ENCODE measurements at places on chromosomes 5 and 9. TPM values are rescaled to one million over a fixed set of nuclear protein-coding genes. Genes with fewer than 3 reads are reported as not detected.
A peak's percentile ranks its signal among the peaks of the same experiment; 100 is the strongest.

DNA sequence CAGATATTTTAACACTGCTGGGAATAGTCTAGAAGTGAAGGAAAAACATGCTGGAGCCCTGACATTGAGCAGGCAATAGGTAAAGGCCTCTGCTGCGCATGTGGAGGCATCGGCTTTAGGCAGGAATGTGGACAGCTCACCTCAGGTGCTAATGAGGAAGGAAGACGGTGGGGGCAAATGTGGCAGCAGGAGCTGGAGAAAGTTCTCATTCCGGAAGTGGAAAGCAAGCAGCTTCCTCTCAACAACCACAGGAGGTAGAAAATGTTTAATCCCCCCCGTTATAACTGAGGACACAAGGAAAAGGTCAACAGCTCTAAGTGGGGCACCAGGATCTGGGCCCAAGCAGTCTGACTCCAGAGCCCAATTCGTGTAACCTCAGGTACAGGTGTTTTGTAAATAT is 7.6 kb upstream of the RPS14 start:
- DNase-seq = no peak

DNA sequence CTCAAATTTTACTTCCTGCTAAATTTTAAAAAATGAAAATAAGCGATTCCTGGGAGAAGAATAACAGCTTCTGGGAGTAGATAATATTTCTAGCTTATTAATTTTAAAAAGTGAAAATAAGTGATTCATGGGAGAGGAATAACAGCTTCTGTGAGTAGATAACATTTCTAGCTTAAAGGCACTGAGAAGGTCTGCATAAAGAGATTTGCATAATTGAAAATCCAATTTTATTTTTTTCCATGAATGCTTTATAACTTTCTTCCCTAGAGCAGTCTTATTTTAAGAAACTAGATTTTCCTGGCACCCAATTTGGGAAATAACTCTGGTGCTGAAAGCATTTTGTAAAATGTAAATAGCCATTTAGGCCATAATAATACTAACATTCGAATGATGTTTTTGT is 65.9 kb upstream of the ASTN2 start:
- DNase-seq = no peak

Gene TAF11L6
- not detected for total RNA-seq

- no peak for DNase-seq
Measured at GRCh38 chr9:6605202-6605601, 40.3 kb downstream of the GLDC start.

Gene CDH9
- total RNA-seq = not detected

GRCh38 chr9:113477661-113478060 is 14.1 kb downstream of the RGS3 start:
- no peak for DNase-seq

GRCh38 chr5:89351975-89352374 is 469.0 kb upstream of the MEF2C start:
- peak; percentile 43 for DNase-seq

DNA sequence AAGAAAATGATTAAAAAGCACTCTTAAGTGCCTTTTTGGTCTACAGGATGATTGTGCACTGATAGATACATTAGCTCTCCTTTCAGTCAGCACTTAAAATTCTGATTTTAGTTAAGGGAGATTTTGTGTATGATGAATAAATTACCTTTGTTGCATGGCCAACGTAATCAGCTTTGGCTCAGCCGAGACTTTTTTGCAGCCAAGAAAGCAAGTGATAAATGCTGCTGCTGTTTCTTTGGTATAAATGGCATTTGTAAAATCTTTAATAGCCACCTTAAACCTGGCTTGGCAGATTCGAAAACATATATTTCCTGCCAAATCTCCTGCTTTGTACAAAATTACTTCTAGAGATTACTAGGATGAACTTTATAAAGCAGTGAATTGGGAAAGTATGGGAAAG is 147.7 kb downstream of the DCP2 start:
- DNase-seq = no peak

DNA sequence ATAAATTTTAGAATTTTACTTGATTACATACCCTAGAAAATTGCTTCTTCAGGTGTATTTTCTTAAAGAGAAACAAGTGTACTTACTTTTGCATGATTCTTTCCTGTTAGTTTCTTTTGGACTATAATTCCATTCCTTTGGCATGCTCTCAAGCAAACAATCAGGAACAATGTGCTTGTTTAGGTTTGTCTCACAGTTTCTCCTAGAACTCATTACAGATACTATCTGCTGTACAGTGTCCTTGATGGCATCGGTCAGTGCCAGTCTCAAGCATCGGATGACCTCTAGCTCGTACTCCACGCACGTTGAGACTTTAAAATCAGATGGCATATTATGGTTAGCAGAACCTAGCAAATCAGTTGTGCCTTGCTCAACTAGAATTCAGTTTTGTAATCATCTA is 214.9 kb downstream of the KIAA0825 start:
- no peak for DNase-seq

DNA sequence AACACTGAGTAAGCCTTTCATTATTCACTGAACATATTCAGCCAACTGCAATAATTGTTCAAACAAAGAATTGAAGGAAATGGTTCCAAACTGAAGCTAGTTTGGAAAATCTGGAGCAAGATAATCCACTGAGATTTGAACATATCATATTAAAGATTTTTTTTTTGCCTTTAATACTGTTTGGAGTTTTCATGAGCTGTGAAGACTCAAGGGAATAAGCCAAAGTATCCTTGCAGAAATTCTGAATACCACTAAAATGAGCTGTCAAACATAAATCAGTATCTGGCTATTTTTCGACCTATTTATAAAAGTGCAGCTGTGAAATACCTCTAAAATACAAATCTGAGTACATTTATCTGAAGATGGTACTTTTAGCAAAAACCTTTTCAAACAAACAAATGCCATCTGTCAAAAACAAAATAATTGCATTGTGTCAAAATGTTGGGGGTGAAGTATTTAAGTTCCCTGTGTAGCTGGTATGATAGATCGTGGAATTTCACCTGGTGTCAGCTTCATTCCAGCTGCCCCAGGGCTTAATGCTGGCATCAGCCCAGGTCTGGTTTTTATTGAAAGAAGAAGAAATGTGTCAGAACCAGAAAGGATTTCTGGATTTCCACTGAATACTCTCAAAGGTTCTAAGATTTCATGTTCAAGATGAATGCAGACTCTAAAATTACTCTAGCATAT is 149.0 kb upstream of the GRAMD2B start:
- DNase-seq = peak; percentile 29

DNA sequence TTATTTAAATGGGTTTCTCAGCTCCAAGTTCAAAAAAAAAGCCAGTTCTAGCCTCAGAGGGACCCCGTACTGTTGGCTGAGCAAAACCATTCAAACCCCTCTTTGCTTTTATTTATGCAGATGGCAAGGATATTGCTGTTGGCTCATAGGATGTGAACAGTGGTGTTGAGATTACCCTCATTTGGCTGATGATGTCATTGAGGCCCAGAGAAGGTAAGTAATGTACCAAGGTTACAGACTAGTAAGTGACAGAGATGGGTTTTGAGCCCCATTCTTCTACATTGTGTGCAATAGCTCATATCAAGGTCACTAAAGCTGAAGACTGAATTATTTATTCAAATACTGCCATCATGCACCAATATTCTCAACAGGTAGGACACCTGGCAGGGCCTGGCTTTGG is 122.2 kb upstream of the PCA3 start:
- no peak for DNase-seq

DNA sequence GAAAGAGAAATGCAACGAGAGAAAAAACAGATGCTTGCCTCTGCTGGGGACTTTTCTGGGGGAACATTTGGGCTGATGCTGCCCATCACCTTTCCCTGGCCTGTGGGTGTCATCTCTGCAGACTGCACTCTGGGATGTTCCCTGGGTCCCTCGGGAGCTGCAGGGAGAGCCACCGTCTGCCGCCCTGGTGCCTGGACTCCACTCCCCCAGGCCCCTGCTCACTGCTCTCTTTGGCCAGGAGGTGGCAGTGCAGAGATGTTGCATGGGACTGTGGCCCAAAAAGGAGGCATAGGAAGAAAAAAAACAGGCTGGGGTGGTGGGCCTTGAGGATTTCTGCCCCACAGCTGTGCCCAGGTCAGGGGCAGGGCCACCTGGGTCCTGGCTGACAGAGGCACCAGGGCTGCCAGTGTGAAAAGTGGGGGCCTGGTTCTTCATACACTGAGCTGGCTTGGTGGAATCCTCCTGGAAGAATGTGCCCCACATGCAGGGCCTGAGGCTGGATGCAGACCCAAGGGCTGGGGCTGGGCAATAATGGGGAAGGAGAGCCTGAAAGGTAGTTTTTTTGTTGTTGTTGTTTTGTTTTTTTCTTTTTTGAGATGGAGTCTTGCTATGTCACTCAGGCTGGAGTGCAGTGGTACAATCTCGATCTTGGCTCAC is 353.6 kb downstream of the SLIT3 start:
- peak; percentile 24 for DNase-seq

Gene KIF4B
- total RNA-seq = not detected

DNA sequence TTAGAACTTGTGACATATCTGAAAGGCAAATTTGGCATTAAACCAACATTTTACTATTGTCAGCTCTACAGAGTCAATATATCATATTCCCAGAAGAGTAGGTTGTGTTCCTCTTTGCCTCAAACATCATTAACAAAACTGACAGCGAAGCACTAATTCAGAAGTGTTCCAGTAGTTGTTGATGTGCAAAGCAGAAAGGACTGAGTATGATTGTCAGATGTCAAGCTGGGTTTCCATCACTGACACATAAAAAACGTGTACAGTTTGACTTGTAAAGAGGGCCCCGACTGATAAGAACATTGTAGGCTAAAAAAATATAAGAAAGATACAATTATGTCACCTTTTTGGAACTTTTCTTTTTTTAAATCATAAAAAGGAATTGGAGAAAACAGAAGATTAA is 101.5 kb upstream of the ZNF608 start:
- no peak for DNase-seq

- DNase-seq = no peak
Measured at GRCh38 chr5:112625689-112626438, 111.8 kb upstream of the APC start.

Gene PCDHGB3
- 0.72 TPM for total RNA-seq

DNA sequence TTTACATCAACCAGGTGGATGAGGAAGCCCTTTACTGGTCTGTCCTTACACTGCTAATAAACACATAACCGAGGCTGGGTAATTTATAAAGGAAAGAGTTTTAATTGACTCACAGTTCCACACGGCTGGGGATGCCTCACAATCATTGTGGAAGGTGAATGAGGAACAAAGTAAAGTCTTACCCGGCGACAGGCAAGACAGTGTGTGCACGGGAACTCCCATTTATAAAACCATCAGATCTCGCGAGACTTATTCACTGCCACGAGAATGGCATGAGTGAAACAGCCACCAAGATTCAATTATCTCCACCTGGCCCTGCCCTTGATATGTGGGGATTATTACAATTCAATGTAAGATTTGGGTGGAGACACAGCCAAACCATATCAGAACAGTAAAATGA is 67.3 kb upstream of the GRAMD2B start:
- DNase-seq = no peak

Gene FOXD4L4
- total RNA-seq = 1.2 TPM

GRCh38 chr5:14284392-14285148 is 141.4 kb downstream of the TRIO start:
- DNase-seq = no peak

Gene CYSRT1
- total RNA-seq = 2.2 TPM

DNA sequence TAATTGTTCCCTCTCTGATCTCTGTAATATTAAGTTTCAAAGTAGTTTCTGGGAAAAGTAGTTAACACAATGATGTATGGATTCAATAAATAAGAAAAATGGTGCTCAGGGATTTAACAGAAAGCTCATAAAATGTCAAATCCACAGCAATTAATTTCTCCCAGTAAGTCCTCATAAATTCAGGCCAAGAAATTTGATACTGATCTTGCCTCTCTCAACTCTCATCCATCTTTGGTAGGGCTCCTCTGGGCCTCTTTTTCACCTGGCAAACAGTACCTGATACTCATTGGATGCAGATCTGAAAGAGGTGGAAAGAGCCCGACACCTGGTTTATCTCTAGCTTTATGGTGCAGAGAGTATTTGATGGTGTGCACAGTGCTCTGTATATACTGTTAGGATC is 106.1 kb downstream of the STK32A start:
- no peak for DNase-seq

DNA sequence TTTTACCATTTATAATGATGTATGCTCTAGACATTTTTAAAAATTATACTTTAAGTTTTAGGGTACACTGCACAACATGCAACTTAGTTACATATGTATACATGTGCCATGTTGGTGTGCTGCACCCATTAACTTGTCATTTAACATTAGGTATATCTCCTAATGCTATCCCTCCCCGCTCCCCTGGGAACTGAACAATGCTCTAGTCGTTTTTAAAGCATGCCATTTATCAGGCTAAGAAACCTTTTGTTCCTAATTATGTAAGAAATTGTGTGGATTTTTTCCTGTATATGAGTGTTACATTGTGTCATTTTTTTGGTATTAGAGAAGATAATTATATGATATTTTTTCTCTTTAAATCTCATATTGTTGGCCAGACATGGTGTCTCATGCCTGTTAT is 72.8 kb upstream of the SGCD start:
- no peak for DNase-seq

- peak; percentile 66 for DNase-seq
Measured at GRCh38 chr9:18238752-18239447, 235.1 kb upstream of the ADAMTSL1 start.

DNA sequence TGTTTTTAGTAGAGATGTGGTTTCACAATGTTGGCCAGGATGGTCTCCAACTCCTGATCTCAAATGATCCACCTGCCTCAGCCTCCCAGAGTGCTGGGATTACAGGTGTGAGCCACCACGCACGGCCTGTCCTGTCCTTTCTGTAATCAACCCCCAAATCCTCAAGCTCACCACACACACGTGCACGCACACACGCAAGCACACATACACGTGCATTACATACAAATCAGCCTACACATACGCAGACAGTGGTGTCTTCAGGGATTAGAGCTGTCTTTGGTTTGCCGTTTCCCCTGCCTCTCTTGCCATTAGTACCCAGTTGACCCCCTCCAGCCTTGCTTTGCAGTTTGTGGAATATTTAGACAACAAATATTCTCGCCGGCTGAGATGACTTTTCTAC is 6.5 kb downstream of the GLT6D1 start:
- no peak for DNase-seq

DNA sequence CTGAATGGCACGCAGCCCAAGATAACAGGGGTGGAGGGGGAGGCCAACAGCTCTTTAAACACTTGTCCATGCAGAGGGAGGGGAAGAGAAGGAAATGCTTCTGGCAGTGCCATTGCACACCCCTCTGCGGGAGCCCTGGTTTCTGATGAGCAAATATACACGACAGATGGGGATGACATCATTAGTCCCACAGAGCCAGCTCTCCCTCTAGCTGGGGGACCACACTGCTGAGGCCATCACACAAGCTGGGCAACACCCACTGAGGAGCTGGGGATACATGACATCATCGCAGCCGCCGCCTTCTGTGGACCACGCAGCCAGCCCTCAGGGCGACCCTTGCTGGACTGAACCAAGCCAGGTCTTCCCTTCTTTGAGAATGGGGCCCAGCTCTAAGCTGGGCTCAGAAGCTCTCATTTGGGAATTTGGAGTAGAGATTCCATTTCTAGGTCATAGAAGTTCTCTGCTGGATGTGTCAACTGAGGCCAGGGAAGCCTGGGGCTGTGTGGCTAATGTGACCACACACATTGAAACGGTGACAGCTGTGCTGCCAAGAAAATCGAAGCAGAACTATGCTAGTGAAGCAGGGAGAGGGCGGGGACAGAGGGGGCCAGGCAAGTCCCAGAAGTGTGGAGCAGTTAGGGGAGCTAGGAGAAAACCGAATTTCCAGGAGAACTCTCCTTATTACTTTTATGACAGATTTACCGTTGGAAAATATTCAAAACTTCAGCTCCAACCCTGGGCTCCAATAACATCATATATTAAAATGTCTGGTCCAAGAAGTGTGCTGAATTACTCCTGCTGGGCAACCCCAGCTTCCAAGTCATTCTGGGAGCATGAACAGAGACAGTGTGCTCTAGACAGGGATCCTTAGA is 79.5 kb downstream of the PRRT1B start:
- DNase-seq = no peak

Gene LCN2
- total RNA-seq = 62.1 TPM
